ENCODE measurements at places on chromosomes 2 and 18. TPM values are rescaled to one million over a fixed set of nuclear protein-coding genes. Genes with fewer than 3 reads are reported as not detected.

- H3K27me3 ChIP-seq = peaks cover 91% of the 10 kb centered on the region
- no peak for DNase-seq
- H3K36me3 ChIP-seq = no peaks in the 10 kb centered on the region
- H3K4me3 ChIP-seq = no peak overlapping the region
Measured at GRCh38 chr2:15769676-15770547, 170.4 kb upstream of the MYCN start.

DNA sequence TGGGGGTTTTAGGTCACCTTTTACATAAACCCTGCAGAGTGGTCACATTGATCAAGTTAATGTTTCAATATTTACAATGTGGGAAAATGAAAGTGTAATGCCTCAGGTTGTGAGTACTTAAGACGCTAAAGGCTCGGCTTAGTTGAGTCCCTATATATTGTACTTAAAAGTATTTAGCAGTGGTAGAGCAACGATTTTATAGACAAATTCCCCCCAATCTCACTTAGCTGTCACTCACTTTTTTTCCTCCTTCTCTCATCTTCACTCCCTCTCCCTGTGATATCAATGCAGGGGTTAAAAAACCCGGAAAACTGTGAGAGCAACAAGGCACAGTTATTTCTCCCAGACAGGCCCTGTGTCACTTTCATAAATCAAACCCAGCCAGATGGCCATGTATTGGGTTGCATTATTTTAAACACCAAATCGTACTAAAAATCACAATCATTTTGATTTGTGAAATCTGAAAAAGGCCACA, 5.4 kb downstream of the POU3F3 start:
- H3K4me1 ChIP-seq = no peaks in the 10 kb centered on the region
- H3K27me3 ChIP-seq = peaks cover 17% of the 10 kb centered on the region
- no peaks in the 10 kb centered on the region for H3K36me3 ChIP-seq
- no peak for DNase-seq
- no peak overlapping the region for H3K4me3 ChIP-seq

- no peak for DNase-seq
- no peak overlapping the region for H3K27ac ChIP-seq
- no peaks in the 10 kb centered on the region for H3K4me1 ChIP-seq
- H3K36me3 ChIP-seq = no peaks in the 10 kb centered on the region
Measured at GRCh38 chr2:188308483-188308882, 16.8 kb downstream of the GULP1 start.

LBX2 gene
- total RNA-seq = 0.76 TPM

DNA sequence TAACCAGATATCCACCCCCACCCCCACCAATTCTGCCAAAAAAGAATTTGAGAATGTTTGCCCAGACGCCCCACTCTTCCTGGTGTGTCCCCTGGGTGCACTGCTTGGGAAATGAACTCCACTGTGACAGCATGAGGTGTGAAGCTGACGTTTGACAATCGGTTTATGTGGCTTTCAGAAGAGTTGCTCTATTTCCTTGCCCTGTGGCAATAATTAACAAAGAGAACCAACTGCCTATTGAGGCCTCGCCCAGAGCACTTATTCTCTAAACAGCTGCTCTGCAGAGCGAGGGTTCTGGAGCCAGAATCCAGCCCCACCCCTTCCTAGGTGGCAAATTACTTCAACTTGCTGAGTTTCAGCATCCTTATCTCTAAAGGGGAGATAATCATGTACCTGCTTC, 115.8 kb upstream of the SIX3 start:
- no peaks in the 10 kb centered on the region for H3K4me1 ChIP-seq
- H3K4me3 ChIP-seq = no peak overlapping the region

DNA sequence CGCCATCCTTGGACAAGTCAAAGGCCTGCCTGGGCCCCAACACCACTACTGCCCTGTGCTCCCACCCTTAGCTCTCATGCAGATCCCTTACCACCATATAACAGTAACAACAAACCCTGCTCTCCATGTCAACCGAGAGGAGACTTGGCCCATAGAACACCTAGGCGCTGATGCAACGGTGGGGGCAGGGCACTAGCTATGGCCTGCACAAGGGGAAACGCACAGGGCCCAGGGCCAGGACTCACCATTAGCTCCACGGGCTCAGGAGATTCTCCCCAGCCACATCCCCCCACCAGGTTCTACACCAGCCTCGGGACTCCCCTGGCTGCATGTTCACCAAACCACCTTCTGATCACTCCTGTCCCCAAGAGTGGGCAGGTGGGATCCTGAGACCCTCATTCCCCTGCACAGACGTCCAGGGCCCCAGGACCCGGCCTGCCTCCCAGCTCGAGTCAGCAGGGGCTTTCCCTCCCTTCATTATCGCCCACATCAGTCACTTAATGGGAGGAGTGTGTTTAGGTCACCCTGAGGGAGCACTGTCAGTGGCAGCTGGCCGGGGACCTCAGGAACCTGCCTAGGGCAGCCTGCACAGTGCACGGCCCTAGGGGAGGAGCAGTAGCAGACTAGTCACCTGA, 29.3 kb downstream of the ANKMY1 start:
- no peaks in the 10 kb centered on the region for H3K27me3 ChIP-seq
- no peak overlapping the region for H3K27ac ChIP-seq
- H3K4me3 ChIP-seq = no peak overlapping the region
- peaks cover 44% of the 10 kb centered on the region for H3K36me3 ChIP-seq
- DNase-seq = no peak

- H3K27me3 ChIP-seq = no peaks in the 10 kb centered on the region
- H3K4me1 ChIP-seq = no peaks in the 10 kb centered on the region
- no peak for DNase-seq
- peaks cover 14% of the 10 kb centered on the region for H3K36me3 ChIP-seq
Measured at GRCh38 chr2:9297156-9297555, 90.5 kb downstream of the ASAP2 start.

GRCh38 chr2:110946902-110947301, 173.8 kb upstream of the BCL2L11 start:
- DNase-seq = no peak
- H3K36me3 ChIP-seq = no peaks in the 10 kb centered on the region
- no peaks in the 10 kb centered on the region for H3K4me1 ChIP-seq
- no peak overlapping the region for H3K4me3 ChIP-seq
- no peak overlapping the region for H3K27ac ChIP-seq
- H3K27me3 ChIP-seq = no peaks in the 10 kb centered on the region

DNA sequence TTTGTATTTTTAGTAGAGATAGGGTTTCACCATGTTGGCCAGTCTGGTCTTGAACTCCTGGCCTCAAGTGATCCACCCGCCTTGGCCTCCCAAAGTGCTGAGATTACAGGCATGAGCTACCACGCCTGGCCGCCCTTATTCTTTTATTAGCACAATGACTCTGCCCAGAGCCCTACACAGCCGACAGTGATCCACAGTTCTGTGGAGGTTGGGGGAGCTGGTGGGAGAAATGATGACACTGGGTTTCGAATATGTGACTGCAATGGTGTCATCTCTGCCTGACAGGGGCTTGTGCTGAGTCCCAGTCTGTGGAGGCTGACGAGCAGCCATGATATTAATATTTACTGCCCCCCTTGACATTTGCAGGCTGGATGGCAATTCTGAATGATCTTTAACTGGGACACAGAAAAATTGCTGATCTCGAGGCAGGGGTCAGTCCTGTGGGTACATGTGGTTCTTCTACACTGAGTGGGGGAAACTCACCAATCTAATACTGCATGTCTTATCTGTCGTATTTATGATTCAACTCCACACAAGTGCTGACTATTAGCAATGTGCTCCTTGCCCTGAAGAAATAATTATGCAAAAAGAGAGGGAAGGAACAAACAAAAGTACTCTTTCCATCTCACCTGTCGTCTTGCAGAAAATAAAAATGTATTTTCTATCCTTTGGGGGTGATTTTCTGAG, 6.3 kb upstream of the CTAGE1 start:
- H3K27me3 ChIP-seq = no peaks in the 10 kb centered on the region
- H3K27ac ChIP-seq = no peak overlapping the region
- no peak overlapping the region for H3K4me3 ChIP-seq
- H3K36me3 ChIP-seq = no peaks in the 10 kb centered on the region
- peaks cover 9% of the 10 kb centered on the region for H3K4me1 ChIP-seq

IL36A gene
- total RNA-seq = not detected

SKA1 gene
- 18.3 TPM for total RNA-seq

FASTKD2 gene
- 12.0 TPM for total RNA-seq

GRCh38 chr2:160380611-160381010, 113.0 kb downstream of the RBMS1 start:
- no peak overlapping the region for H3K27ac ChIP-seq
- peaks cover 16% of the 10 kb centered on the region for H3K4me1 ChIP-seq
- no peak for DNase-seq

DNA sequence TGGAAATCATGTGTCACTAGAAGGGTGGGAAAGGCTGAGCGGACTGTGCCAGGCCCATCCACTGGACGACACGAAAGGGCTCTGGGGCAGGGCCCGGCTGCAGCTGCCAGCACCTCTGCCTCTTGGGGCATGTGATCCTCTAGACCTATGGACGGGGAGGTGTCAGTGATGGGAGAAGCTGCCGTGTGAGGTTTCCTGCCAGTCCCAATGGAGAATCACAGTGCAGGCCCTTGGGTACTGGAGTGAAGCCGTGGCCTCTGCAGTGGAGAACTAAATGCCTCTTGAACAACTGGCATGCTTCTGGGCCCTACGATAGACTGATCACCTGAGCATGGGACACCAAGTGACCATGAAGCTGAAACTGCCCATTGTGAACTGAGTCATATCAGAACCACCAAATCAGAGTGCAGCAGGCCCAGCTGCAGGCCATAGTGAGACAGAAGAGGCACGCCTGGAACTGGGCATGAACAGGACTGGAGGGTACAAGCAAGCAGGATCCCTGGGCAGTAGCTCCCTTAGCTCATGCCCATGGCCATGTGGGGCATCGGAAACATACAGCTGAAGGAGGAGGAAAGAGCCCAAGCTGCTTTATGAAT, 18.8 kb upstream of the RHOB start:
- DNase-seq = no peak
- H3K27ac ChIP-seq = no peak overlapping the region
- H3K27me3 ChIP-seq = no peaks in the 10 kb centered on the region
- H3K36me3 ChIP-seq = no peaks in the 10 kb centered on the region
- no peak overlapping the region for H3K4me3 ChIP-seq
- 0 out of 2 replicates have a peak, but pooled peaks cover 8% of the 10 kb centered on the region for H3K4me1 ChIP-seq

- no peaks in the 10 kb centered on the region for H3K27me3 ChIP-seq
- no peak overlapping the region for H3K27ac ChIP-seq
- no peaks in the 10 kb centered on the region for H3K36me3 ChIP-seq
- no peak for DNase-seq
- no peak overlapping the region for H3K4me3 ChIP-seq
- peaks cover 25% of the 10 kb centered on the region for H3K4me1 ChIP-seq
Measured at GRCh38 chr2:219676586-219676985, 49.2 kb downstream of the SLC4A3 start.

GCG gene
- not detected for total RNA-seq

DNA sequence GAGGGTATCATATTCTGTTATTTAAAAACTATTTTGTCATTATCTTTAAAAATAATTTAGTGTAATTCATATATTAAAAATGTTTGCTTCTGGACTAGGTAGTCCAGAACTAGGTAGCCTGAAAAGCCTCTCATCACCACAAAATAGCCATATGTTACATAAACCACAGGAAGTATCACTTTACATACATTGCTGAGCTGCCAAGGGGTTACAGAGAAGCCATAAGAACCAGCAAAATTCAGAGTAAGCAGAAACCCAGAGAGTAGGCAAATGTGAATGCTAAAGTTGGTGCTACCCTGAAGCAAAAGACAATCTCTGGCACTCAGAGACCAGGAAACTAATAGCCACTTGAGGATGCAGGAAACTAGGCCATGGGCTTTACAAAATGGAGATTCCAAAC, 60.9 kb downstream of the LOXHD1 start:
- H3K27me3 ChIP-seq = peaks cover 61% of the 10 kb centered on the region
- no peak overlapping the region for H3K4me3 ChIP-seq
- H3K27ac ChIP-seq = no peak overlapping the region
- H3K4me1 ChIP-seq = no peaks in the 10 kb centered on the region

SCYGR4 gene
- not detected for total RNA-seq

DNA sequence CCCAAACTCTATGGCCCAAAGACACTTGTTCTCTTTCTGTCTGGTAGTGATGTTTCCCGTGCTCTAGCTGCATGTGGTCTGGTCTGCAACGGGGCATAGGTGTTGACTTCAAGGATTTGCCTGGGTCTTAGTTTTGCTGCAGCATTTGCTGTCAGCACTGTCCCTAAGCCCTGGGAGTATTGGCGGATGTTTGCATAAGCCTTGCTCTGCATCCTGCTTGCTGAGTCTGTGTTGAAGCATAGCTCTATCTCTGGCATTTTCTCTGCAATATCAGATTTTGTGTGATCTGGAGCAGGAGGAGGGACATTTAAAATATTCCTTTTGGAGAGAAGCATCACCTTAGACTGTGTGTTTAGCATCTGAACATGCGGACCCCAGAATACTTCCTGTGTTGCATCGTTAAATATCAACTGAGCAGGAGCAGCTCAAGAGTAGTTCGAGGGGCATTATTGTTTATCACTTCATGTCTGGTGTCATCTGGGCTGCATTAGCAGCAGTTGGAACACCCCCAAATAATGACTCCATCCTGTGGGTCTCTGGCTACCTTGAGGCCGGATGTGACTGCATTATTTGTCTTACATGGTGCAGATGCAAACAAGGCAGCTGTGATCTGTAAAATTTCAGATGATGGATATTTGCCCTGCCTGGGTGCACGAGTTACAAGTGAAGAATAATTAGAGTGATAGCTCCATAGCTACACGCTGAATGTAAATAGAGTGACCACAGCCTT, 231.7 kb downstream of the TRIB2 start:
- no peak for DNase-seq
- H3K27me3 ChIP-seq = no peaks in the 10 kb centered on the region
- H3K4me1 ChIP-seq = peaks cover 12% of the 10 kb centered on the region
- no peaks in the 10 kb centered on the region for H3K36me3 ChIP-seq
- H3K27ac ChIP-seq = no peak overlapping the region
- H3K4me3 ChIP-seq = no peak overlapping the region

- H3K4me1 ChIP-seq = no peaks in the 10 kb centered on the region
- no peaks in the 10 kb centered on the region for H3K36me3 ChIP-seq
- H3K27me3 ChIP-seq = no peaks in the 10 kb centered on the region
Measured at GRCh38 chr2:225137971-225138370, 95.7 kb upstream of the DOCK10 start.

All from PC-9 (cell line).